Activated CD4-positive, CD25-positive, alpha-beta regulatory T cell treated with anti-CD3 and anti-CD28 coated beads, Interleukin-2, amount 50 U/mL, for 72 hours (primary cell): ENCODE measurements at places on chromosomes 7 and 10.

DNA sequence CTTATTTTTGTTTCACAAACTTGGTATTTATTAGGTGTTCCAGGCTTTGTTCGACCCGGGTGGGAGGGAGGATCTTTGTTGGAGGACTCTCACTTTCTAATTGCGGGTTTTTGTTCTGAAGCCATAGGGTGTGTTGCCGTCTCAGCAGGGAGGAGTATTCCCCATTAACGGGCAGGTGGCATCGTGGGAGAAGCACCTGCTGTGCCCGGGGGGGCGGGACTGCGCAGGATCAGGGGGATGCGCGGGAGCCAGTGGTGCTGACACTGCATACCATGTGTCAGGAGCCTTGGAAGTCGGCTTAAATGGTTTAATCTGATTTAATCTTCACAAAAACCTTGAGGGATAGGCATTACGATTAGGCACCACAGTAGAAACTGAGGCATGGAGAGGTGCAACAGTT lies 113.0 kb downstream of the MGMT start:
- DNase-seq: no peak

GRCh38 chr10:80540981-80541750 lies 3.5 kb downstream of the SH2D4B start:
- no peak for DNase-seq

- no peak for DNase-seq
Observed at GRCh38 chr7:29090836-29091601, 55.3 kb downstream of the CPVL start.

DNA sequence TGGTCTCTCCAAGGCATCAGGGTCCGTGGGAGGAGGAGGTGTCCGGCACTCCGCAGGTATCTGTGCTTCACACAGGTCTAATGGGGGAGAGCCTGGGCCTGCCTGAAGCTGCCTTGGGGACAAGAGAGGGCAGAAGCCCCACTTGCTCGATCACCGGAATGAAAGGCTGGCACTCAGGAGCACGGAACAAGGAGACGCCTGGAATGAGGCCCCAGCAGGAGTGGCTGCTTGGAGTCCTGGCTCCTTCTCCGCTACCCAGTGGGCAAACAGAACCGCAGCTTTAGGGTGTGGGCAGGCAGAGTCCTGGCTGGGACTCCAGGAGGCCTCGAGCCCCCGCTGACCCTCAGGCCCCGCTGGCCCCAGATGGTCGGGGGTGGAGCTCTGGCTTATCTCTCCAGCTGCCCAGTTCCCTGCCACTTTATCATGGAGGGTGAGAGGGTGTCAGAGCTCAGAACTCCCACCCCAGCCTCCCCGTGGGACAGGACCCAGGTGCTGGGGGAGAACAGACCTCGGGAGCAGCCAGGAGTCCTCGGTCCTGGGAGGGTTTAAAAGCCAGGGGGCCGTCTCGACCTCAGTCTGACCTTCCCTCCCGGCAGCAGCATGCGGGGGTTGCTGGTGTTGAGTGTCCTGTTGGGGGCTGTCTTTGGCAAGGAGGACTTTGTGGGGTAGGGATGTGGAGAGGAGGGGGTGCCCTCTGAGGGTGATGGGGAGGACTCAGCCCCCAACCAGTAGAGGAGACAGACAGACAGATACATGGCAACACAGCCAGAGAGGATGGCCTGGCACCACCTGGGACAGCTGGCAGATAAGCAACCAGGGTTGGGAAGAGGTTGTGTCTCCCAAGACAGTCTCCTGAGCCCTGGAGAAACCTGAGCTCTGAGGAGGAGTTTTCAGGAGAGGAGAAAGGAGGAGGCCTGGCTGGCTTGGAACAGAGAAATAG lies at the start of gene CPA1:
Gene CPA1 (plus strand): TSS at position 574 of the 940 bp plus-strand sequence. CDS start 27 bp downstream, at position 601.
- DNase-seq: no peak

- no peak for DNase-seq
Observed at GRCh38 chr7:157080111-157080730, 58.5 kb upstream of the UBE3C start.

DNA sequence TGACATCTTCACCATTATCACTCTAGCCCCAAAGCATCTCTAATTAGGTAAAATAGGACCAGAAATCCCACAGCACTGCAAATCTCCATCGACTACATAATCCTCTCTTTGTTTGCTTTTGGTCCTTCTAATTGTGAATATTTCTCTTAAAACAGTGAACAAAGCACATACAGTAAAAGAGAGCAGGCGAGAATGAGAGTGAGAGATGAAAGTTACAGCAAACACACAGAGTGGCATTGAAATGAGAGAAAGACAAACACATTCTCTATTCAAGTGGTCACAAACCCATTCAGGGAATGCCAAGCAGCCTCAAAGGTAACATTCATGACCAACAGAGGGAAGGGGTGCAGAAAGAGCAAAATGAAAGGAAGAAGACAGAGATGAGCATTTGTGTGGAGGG lies 109.8 kb upstream of the PTN start:
- DNase-seq: no peak

- no peak for DNase-seq
Observed at GRCh38 chr10:78210548-78210947, 176.9 kb downstream of the RPS24 start.

DNA sequence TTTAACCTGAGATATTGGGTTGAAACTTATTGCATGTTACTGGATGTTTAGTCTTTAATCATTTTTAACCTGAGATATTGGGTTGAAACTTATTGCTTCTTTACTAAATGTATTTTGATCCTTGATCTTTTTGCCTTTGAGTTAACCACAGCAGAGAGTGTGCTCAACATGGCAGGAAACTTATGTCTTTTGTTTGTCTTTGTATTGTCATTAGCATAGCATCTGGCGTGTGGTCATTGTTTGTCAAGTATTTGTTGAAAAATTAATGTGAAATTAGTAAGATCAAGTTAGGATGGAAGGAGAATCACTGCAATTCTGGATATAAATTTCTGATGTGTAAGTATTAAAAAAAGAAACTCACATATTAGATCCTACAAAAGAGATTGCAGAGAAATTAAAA lies 8.2 kb downstream of the MRC1 start:
- DNase-seq: no peak

DNA sequence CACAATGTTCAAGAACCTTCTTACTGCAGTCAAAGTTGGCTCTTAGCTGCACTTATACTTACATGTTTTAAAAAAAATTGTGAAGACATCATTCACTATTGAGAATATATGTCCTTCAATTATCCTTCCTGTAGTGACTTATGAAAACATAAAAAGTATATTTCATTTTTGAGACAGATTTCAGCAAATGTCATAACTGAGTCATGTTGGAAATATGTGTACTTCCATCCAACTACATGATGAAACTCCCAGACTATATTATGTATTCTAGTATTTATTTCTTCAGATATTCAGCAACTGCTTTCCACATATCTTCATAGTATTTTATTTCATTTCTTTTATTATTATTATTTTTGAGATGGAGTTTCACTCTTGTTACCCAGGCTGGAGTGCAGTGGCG lies 160.2 kb downstream of the ARHGAP12 start:
- DNase-seq: no peak

DNA sequence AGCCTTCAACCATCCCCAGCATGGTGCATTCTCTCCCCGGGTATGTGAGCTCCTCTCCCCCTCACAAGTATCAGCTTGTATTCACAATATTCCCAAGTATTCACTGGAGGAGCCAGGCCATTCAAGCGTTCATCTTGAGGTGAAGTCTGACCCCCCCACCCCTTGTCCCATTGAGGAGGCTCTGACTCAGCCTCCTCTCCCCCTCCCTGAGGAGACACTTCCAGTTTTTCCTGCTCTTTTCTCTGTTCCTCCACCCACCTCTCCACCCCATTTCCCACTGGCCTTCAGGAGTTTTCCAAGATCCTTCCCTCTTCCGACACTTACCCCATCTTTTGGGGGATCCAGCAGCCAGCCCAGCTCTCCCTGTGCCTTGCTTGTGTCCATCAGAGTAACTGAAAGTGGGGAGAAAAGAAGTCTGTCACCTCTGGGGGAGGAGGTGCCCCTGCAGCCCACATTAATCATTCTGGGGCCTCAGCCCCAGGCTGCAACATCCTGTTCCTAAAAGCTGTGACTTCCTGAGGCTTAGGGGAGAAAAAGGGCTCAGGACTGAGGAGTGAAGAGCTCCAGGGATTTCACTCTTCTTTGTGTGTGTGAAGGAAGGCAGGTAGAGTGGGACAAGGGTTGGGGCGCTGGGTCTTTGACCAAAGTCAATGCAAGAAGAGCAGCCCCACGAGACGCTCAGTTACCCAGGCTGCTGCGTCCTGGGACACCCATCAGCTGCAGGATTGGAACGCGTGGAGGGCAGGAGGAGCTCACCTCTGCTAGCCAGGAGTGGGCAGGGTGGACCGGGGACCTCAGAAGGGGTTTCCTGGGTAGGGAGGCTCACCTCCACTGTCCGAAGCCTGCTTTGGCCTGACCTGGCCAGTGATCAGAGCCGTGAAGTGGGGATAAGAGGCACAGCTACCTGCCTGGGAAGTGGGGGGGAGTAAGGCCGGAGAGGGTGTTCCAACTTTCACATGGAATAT lies 1.1 kb downstream of the EPHA1 start:
- DNase-seq: no peak

- no peak for DNase-seq
Observed at GRCh38 chr7:11846361-11846955, 14.5 kb upstream of the THSD7A start.
